Effector memory CD4-positive, alpha-beta T cell (primary cell): ENCODE measurements at places on chromosomes 1 and 21.
A peak's percentile ranks its signal among the peaks of the same experiment; 100 is the strongest.

- DNase-seq = no peak
Measured at GRCh38 chr1:183493540-183494245, 21.4 kb downstream of the SMG7 start.

DNA sequence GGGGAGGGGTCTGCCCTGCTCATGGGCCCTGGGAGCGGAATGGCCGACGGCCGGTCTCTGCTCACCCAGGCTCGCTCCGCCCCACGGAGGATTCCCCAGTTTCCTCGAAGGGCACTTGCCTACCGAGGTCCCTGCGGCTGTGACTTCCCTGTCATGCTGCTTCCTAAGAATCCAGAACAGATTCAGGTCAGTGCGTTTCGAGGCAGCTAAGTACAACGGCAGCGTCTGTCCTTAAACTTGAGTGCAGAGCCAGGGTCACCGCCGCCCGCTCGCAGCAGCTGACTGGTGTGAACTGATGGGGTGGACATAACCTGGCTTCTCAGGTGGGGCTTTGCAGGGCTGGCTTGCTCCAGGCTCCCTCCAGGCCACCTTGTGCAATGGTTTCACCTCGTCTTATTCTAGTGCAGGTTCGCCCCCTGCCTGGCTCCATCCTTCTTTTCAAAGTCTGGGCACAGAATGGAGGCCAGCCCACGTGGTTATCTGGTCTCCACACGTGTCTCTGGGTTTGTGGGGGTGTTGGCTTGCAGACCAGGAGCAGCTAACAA is 7.6 kb upstream of the C1orf174 start:
- DNase-seq = no peak

DNA sequence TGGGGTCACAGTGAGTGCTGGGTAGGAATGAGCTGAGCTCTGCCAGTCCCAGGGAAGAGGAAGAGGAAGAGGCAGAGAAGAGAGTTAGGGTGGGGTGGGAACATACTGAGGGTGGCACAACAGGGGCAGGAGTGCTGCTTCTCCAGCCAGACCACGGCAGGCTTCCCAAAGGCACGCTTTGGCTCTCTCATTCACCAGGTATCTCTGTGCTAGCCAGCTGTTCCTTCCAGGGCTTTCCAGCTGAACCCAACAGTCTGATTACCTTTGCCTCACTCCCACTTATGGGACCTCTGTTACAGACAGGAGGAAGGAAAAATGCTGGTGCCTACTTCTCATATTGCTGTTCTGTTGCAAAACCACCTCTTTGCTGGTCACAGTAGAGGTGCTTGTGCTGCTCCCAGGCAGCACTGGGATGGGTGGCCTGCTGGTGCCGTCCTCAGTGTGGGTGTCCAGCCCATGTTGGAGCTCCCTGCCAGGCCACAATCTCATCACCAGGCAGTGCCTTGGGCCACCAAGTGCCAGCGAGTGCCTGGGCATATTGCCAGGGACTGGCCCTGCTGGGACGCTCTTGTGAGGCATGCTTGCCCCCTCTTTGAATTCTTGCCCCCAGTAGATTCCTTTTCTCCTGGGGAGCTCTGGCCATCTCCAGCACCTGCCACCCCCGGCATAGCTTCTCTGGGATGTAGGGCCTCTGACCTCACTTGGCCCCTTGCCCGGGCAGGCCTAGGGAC is 2.1 kb downstream of the ADORA1 start:
- no peak for DNase-seq

- DNase-seq = no peak
Measured at GRCh38 chr1:63248216-63248615, 74.2 kb upstream of the FOXD3 start.

GRCh38 chr1:6205849-6206519 is at the start of gene RNF207:
Gene RNF207 (plus strand): TSS chr1:6206119. CDS start chr1:6206536, 417 bp downstream.
- peak; percentile 60 for DNase-seq

- DNase-seq = no peak
Measured at GRCh38 chr1:247445526-247446356, 12.2 kb downstream of the OR2B11 start.

DNA sequence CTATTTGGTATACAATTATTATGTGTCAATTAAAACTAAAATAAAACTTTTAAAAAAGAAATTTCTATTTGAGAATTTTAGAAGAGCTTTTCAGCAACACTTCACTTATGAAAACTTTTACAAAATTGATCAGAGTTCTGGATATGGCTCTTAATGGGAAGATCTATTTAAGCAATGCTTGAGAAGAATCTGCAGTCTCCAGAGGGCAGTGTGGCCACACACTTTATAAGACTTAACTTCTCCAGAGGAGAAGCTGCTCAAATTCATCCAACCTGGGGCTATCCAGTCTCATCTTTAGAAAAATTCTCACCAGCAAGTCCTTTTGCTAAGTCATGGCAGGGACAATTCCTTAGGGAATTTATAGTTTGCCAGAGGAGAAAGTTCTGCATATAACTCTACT is 25.2 kb upstream of the AGO1 start:
- no peak for DNase-seq

DNA sequence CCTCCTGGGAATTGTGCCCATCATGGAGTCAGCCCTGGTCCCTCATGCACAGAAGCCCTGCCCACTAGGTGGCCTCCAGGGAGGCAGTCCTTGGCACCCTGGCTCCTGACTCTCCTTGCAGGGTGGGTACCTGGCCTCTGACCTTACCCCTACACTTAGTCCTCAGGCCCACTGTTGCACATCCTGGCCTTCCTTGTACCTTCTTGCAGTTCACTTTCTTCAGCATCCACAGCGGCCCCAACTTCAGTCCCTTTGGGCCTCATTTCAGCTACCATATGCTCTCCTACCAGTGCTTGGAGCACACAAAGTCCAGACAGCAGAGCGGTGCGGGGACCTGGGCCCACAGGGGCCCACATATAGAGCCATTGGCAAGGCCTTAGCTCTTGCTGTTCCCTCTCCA is 19.2 kb upstream of the PARP1 start:
- DNase-seq = no peak

DNA sequence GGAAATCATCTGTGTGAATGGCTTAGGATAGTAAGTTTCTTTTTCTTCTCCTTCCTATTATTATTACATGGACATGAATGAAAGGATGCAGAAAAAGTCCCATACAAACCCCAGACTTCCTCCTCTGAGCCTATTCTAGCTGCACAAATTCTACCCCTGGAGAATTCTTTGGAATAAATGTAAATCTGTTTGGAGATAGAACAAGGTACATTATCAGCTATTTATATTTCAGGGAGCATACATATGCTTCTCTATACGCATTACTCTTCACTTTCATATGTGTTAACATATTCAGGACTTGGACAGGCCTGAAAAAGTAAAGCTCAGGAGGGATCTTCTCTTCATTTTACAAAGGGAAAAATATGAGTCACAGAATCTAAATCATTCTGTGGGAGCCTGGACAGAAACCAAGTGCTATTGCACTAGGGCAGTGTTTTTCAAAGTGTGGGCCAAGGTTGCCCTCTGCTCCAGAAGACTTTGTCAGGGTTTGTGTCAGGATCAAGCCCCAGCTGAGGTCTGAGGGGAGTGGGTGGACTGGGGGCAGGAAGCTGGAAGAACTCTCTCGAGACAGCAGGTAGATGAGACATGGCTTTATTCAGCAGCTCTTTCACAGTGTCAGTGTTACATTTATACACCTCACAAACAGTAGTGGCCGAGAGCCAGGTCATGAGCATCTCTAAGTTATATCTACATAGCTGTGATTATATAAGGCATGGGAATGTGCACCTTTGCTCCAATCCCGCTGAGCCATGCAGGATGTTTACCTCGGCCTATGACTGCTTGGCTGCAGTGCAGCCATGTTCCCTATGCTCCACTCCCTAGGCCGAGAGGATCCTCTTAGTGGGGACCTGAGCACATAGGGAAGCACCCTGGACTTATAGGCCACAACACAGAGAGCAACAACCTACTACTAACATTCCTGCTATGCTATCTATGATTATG is 114.3 kb downstream of the GDAP2 start:
- no peak for DNase-seq

GRCh38 chr1:42379794-42380585 is 602 bp upstream of the RIMKLA start:
- no peak for DNase-seq

GRCh38 chr1:41239988-41240610 is 2.0 kb downstream of the SCMH1 start:
- DNase-seq = no peak

DNA sequence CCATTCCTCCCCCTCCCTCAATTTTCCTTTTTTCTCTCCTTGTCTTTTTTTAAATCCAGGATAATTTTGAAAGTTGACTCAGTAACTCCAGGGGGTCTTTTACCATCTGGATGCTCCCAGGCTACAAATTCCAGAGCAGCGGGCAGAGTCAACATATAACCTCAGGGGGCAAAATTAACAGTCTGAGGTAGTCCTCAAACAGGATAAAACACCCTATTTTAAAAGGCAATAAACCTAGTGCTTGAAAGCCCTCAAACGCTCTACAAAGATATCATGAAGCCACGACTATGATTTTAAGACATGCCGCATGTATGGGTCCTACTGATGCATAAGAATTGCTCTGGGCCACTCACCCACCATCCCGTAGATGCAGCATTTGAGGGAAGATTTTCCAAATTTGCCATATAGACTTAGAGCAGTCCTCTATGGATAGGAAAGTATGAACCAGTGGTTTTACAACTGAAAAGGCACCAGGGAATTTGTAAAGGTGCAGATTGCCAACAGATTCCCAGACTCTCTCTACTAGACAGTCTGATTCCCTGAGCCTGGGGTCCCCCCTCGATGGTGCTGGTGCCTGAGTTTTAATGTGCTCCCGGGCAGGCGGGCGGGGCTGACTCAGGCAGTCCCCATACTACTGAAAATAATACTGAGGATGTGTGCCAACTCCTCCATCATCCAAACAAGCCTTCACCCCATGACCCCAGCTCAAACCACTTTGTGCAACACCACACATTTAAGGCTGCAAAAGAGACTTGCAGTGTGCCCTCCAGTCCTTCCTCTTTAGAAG is 37.2 kb downstream of the PTPN14 start:
- no peak for DNase-seq

DNA sequence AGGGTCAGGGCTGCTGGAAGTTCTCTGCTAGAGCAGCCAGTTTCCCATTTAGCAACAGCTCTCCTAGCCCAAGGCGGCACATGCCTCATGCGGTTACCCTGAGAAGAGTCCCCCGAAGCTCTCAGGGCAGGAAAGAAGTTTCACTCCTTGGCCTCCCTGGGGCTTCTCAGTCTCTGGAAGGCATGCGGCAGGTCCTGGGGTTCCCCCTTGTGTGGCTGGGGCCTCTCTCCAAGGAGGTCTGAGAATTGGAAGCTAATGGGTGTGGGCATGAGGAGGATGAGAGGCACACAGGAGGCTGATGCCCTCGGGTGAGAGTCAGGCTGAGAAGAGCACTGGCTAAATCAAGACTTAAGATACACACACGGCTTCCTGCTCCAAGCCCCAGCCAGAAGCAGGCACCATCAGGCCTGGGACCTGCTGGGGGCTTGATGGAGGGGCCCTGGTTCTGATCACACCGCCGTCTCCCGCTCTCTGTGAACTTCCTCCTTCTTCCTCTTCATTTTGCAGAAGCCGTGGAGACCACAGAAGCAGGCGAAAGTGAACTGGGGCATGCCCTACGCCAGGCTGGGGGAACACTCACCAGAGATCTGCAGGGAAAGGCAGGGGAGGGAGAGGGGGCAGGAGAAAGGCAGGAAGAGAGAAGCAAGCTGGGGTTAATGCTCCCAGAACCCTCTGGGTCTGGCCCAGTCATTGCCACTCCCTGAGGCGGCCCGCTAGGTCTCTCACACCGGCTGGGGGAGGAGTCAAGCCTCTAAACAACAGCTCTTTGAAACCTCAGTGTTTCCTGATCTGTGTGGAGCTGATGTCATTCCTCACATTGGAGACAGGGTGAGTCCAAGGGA is 15.1 kb downstream of the BLACAT1 start:
- DNase-seq = peak; percentile 46

DNA sequence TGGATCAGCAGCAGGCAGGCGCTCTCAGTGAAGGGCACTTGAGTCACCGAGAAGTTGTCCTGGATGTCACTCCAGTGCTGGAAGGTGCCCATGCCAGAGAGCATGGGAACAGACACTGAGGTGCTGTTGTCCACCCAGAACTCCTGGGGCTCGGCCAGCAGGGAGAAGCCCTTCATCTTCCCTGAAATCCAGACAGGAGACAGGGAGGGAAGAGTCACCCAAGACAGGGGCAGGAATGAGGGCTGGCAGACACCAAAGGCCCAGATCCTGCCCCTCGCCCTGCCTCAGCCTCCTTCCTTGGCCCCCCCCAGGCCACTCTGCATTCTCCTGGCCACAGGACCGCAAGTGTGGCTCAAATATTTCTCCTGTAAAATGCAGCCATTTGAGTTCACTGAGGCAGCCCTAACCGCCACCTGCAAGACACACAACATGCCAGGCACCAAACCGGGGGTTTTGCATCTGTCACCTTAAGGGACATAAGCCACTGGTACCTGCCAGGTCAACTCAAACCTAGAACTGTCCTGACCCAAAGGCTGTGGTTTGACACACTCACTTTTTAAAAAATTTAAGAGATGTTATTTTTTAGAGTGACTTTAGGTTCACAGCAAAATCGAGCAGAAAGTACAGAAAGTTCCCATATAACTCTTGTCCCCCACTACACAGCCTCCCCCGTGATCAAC is 7.8 kb downstream of the AGT start:
- no peak for DNase-seq

- DNase-seq = no peak
Measured at GRCh38 chr21:44443891-44444285, 11.4 kb upstream of the LRRC3 start.

GRCh38 chr21:19256934-19257660 is 853.5 kb upstream of the TMPRSS15 start:
- no peak for DNase-seq

DNA sequence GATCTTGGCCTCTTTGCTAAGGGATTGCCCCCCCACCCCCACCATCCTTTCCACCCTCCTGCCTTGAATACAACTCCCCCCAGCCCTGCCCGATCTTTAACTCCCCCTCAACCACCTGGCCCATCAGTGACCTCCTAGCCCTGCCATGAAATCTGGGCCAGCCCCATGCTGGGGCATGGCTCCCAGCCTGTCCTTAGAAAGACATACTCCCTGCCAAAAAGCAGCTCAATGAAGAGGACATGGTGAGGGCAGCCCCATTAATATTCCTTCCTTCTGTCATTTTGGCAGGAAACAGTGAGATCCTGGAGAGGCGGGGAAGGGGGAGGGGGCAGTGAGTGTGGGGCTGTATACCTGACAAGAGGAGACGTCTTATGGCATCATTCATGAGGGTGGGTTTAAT is 66.8 kb upstream of the DISP3 start:
- DNase-seq = no peak

DNA sequence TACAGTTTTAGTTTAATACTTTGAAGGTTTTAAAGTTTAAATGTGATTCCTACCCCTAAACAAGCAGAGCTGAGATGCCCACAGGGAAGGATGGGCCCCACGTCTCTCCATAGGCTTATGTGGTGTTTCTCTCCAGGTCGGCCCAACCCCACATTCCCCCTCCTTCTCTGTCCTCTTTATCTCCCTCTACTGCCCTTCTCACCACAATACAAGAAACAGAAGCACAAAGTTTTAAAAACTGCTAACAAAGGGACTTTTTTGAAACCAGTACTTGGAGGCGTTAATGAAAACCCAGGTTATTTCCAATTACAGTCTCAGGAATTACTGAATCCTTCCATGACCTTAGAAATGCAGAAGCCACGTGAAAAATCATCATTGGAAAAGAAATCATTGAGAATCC is 324.0 kb downstream of the NTNG1 start:
- no peak for DNase-seq

GRCh38 chr1:222928212-222928611 is 113.4 kb downstream of the DISP1 start:
- DNase-seq = no peak
